Colonic mucosa (tissue), 4 donors: ENCODE measurements at places on chromosomes 4 and X.

GRCh38 chr4:3483471-3483921 lies 20.4 kb downstream of the DOK7 start:
- DNase-seq = no peak
- H3K36me3 ChIP-seq = no peaks in the 10 kb centered on the region
- peaks cover 22% of the 10 kb centered on the region for H3K27me3 ChIP-seq
- H3K27ac ChIP-seq = no peak overlapping the region
- no peak overlapping the region for H3K4me3 ChIP-seq

GRCh38 chr4:89134775-89135319 lies 23.5 kb downstream of the TIGD2 start:
- no peaks in the 10 kb centered on the region for H3K36me3 ChIP-seq
- H3K4me3 ChIP-seq = no peak overlapping the region
- no peak overlapping the region for H3K27ac ChIP-seq
- no peak for DNase-seq
- H3K4me1 ChIP-seq = no peaks in the 10 kb centered on the region

GRCh38 chrX:87525771-87526229 lies 8.2 kb downstream of the KLHL4 start:
- H3K36me3 ChIP-seq = no peaks in the 10 kb centered on the region
- DNase-seq = no peak
- H3K27ac ChIP-seq = no peak overlapping the region
- no peak overlapping the region for H3K4me3 ChIP-seq
- no peaks in the 10 kb centered on the region for H3K4me1 ChIP-seq

DNA sequence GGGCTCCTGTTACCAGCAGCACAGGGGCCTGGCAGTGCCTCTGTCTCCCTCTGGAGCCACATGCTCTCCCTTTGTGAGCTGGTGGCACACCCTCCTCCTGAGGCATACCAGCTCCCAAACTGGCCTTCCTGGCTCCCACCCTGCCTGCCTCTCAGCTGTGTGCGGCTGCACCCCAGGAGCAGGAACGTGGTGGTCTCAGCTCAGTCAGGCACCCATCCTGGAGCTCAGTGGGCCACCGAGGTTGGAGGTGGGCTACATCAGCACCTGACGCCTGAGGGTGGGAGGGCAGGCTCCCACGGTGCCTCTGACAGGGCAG lies 85.9 kb upstream of the NKX1-1 start:
- H3K36me3 ChIP-seq = no peaks in the 10 kb centered on the region
- no peaks in the 10 kb centered on the region for H3K27me3 ChIP-seq
- no peak for DNase-seq
- no peak overlapping the region for H3K27ac ChIP-seq

- H3K36me3 ChIP-seq = no peaks in the 10 kb centered on the region
- no peaks in the 10 kb centered on the region for H3K4me1 ChIP-seq
- no peaks in the 10 kb centered on the region for H3K27me3 ChIP-seq
- H3K27ac ChIP-seq = no peak overlapping the region
Measured at GRCh38 chr4:2977211-2978088, 14.1 kb downstream of the GRK4 start.

- no peaks in the 10 kb centered on the region for H3K27me3 ChIP-seq
- no peaks in the 10 kb centered on the region for H3K4me1 ChIP-seq
- DNase-seq = no peak
- H3K36me3 ChIP-seq = no peaks in the 10 kb centered on the region
Measured at GRCh38 chr4:66266035-66266434, 595.7 kb upstream of the EPHA5 start.

- H3K36me3 ChIP-seq = no peaks in the 10 kb centered on the region
- H3K27me3 ChIP-seq = no peaks in the 10 kb centered on the region
- no peak overlapping the region for H3K27ac ChIP-seq
Measured at GRCh38 chr4:12933760-12934221, 550.3 kb downstream of the RAB28 start.
